ENCODE measurements at places on chromosomes 6 and 20.
A peak's percentile ranks its signal among the peaks of the same experiment; 100 is the strongest.

DNA sequence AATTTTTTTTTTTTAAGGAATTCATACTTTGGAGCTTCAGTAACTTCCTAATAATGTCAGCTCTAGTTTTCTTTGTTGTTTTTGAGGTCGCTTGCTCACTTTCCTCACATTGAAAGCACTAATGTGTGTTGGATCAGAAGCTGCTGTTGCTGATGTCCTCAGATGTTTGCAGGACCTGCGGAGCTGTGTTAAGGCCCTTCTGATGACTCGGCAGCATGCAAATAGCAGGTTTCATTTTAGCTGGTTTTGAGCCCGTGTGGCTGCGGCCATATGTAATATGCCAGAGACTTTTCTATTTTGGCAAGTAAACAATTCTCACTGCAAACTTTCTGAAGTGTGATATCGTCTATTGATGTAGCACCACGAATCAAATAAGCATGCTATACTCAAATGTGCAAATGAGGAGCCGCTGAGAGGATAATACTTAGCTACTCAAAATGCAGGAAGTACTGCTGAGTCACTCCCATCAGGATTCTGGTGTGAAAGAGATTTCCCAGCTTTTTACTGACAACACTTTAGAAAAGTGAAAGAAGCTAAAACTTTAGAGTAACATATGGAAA, 187.8 kb downstream of the SASH1 start:
- DNase-seq, result no peak

DNA sequence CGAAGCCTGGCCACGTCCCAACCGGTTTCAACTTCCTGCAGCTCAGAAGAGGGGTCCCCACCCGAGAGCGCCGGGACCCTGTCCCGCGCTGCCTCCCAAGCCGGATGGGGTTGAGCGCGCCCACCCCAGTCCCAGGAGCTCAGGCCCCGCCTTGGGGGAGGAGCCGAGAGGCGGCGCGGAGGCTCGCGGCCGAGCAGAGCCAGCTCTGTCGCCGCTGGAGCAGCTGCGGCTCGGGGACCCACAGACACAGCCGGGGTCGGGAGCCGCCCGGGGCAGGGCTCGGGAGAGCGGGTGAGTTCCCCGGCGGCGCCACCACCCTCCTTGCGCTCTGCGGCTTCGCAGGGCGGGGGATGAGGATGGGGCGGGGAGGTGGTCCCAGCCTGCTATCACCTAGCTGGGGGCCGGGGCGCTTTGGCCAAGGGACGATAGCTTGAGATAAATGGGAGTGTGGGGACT, at the start of gene PPP1R16B:
TSS of gene PPP1R16B (plus strand) at position 196 of the 456 bp plus-strand sequence. CDS start 30,229 bp downstream, outside the sequence.
- DNase-seq, result peak; percentile 53

- DNase-seq, result no peak
Measured at GRCh38 chr6:45421709-45422502, 44.2 kb upstream of the SUPT3H start.

DNA sequence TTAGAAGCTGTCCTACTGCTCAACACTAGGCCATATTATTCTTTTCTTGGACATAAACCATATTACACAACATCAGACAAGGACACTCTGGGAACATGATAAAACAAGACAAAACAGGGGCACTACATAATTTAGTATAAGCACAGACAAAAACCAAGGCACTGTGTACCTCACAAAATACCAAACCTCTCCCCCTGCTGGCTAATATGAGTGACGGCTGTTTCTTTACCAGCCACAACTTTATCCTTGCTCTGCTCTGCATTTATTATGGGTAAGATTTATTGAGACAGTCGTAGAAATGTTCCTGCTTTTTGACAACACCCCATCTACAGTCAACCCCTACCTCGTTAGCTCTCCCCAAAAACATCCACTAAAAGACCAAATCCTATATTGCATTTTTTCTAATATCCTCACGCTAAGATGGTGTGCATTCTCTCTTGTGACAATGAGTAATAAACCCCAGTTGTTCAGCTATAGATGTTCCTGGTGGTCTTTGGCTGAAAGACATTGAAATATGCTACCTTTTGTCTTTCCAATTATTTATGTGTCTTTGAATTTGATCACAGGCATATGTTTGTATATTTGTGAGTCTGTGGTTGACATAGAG, 23.8 kb upstream of the POLR1H start:
- no peak for DNase-seq

DNA sequence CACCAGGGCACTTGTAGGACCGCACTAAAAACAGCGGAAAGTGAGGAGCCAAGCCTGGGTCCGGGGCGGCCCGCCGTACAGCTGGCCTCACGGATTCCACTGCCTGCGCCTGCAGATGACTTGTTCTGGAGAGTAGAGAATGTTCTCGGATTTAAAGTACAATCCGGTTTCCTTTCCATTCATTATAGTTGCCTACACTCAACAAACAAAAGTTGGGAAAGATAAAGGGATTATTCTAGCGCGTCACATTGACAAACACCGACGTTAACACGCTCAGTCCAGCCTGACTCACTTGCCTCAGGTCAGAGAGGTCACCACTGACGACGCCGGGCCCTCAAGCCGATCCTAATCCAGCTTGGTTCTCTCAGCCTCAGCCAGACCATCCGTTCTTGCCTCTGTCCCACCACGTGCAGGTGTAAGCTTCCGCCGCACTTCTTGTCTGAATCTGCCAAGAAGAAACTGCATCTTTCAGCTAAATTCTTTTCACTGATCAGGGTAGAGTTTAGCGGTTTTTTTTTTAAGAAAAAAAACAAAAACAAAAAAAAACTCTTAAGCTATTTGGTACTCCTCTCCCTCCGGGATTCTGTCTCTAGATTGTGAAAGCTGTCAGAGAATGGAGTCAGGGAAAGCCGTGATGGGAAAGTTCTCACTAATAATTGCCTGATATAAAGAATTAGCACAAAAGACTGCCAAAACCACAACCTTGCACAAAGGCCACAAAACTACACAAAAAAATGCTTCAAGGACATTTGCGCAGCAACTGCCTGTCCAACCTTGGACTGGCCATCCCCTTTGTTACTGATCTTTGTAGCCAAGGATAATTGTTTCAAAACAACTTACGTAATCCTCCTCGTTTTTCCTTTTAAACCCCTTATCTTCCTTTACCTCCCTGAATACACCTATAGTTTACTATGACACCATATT, 1.1 kb upstream of the PHF10 start:
- DNase-seq, result no peak

DNA sequence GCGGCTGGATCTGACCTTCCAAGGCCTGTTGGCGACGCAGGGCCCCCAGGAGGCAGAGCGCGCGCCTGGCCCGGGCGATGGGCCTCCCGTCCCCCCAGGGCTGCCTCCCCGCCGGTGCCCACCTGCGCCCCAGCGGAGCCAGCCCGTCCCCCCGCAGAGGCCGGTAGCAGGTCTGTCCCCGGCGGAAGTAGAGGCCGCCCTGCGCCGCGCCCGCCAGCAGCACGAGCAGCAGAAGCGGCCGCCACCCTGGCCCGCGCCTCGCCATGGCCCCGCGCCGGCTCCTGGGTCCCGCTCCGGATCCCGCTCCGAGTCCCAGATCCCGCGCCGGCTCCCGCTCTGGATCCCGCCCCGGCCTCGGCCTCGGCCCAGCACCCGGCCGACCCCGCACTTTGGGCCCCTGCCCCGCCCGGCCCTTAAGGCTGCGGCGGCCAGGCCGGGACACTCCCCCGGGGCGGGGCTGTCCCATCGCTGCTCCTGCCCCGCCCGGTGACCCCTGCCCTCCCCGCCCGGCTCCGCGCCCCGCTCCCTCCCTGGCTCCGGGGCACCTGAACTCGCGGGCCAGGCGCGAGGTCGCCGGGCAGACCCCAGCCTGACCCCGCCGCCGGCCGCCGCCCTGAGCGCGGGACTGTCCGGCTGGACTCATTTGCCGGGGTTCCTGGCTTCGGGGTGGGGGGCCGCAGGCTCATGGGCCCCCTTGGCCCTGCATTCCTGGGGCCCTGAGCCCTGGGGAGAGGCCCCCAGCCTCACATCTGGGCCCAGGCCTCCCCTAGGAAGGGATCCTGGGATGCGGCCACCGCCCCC, at the start of gene CTSZ:
TSS of gene CTSZ (minus strand) at position 391 of the 801 bp plus-strand sequence. CDS start at position 265, 126 bp downstream.
- no peak for DNase-seq

DNA sequence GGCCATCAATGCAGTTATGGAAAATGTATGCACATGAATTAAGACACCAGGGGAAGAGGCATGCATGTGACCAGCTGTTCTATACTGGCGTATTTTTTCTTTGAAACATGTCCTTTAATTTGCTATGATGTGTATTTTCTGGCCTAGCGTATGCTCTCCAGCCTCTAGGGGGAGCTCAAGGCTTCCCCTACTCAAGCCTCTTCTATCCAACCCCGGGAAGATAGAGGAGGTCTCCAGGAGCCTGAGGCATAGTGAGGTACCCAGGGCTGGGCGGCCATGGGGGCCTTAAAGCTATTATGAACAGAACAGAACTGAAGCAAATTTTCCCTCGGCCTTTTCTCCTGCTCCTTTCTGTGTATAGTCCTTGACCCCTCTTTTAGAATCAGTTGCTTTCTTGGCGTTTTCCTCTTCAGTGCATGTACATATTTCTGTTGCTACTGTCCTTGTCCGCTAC, 528.9 kb downstream of the MAFB start:
- no peak for DNase-seq
